ENCODE measurements at places on chromosomes 6 and 20.

DNA sequence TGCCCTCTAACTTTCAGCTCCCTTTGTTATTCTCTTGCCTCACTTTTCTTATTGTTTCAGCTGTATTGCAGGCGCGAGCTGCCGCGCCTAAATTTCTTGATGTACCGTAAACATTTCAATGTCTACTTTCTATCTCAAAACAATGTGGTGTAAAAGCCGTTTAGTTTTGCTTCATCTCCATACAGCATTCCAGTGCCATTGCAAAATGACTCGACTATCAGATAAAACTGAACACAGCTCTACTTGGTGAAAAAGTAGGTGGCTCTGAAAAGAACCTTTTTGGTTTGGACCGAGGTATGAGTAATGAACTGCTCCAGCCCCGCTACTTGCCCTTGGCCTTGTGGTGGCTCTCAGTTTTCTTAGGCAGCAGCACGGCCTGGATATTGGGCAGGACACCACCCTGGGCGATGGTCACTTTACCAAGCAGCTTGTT lies 74.6 kb downstream of the OR2B2 start:
- no peak for DNase-seq

- no peak for DNase-seq
Measured at GRCh38 chr20:63102721-63103375, 96.1 kb upstream of the BHLHE23 start.

DNA sequence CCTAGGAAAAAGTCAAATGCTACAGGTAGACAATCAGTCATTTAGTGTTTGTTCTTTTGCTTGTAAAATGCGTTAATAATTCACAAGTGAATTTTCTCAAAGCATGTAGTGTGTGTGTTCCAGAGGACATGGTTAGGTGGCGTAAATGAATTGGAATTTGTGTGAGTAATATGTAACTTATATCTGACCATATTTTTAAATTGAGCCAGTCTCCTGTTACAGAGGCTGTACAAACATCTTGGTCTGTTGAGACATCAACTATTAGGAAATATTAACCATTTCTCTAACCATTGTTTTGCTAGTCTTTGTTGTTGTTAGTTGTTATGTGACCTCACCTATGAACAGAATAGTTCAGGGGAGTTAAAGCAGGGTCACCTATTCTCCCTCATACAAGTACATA lies 22.7 kb downstream of the MCM8 start:
- DNase-seq: no peak

DNA sequence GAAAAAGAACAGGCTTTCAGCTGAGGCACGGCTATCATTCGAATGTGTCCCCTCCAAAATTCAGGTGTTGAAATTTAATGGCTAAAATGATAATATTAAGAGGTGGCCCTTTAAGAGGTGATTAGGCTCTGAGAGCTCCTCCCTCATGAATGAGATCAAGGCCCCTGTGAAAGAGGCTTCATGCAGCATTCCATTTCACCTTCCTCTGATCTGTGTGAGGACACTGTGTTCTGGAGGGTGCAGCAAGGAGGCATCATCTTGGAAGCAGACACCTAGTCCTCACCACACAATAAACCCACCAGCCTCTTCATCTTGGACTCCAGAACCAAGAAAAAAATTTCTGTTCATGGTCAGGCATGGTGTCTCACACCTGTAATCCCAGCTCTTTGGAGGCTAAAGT lies 56.4 kb downstream of the PPP1R14C start:
- DNase-seq: no peak

DNA sequence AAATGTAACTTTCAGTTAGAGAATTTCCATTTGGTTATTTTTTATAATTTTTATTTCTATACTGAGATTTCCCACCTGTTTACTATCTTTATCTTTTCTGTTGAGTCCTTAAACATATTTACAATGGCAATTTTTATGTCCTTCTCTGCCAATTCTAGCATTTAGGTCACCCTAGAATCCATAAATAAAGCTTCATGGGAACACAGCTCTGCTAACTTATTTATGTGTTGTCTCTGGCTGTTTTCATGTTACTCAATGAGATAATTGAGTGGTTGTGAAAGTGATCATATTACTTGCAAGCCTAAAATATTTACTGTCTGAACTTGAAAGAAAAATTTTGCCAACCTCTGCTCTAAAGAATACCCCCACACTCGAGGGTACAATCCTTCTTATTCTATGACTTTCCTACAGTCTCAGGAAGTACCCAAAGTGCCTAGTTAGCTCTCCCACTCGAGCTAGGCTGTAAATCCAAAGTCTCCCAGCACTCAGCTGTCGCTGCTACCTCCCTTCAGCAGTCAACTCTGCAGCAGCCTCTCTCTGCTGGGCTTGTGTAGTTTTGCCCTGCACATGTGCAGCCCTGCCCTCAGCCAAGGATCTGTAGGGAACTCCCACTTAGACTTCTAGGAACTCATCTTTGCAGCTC lies 53.5 kb upstream of the GCLC start:
- DNase-seq: no peak

- DNase-seq: no peak
Measured at GRCh38 chr6:13517116-13517515, 29.7 kb upstream of the GFOD1 start.

DNA sequence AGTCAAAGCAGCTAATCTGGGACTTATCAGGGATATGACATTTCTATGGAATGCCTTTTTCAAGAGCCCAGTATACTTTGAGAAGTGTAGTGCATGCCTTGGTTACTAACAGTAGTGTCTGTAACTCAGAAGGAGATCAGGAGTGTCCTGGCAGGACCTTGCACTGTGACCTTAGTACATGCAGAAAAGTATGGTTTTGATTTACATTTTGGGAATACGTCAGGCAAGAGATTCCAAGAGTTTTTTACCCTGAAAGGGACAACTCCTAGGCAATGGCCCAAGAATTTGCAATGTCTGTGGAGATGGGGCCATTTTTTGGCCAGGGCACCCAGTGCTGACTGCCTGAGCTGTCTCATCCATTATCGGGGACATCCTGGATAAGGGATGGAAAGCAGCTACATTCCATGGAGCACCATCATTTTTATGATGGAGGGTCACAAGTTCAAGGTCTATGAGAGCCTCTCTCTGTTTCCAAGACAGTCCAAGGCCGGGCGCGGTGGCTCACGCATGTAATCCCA lies 80.2 kb downstream of the FAM50B start:
- DNase-seq: no peak

GRCh38 chr6:148943451-148943850 lies 196.6 kb downstream of the UST start:
- DNase-seq: no peak

- no peak for DNase-seq
Measured at GRCh38 chr6:36350681-36351571, 14.2 kb upstream of the BNIP5 start.

- no peak for DNase-seq
Measured at GRCh38 chr6:14008809-14009208, 84.1 kb downstream of the RNF182 start.

DNA sequence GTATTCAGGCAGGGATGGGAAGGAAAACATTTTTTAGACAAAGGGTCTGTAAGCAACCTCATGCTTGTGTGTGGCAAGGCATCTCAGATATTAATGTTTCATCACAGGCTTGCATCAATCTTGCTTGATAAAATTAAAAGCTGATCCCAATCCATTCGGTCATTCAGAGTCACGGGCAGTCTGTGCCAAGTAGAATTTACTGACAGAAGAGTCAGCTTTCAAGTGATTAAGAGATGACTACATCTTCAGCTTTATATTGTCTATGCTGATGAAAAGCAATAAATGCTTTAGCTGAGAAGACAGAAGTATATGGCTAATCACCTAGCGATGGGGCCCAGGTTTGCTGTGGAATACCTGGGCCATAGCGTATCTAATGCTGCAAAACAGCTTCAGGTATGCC lies 3.5 kb downstream of the PLEKHG1 start:
- no peak for DNase-seq

DNA sequence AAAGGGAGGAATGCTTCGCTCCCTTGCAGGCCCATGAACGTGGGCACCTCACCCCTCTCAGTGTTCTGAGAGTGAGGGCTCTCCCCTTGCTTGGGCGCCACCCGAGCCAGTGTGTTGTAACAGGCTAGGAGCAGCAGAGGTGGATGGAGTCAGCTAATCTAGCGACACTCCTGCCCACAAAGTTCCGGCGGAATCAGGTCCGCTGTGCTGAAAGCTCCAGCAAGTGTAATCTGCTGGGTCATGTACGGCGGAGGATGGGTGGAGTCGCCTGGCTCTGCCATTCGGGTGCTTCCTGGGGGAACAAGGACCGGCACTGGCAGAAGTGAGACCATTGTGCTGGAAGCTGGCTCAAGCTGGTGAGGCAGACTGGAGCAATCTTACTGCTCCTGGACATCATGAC lies 1310.1 kb downstream of the EPHA7 start:
- no peak for DNase-seq

- DNase-seq: no peak
Measured at GRCh38 chr6:89596484-89596883, 42.1 kb downstream of the LYRM2 start.

DNA sequence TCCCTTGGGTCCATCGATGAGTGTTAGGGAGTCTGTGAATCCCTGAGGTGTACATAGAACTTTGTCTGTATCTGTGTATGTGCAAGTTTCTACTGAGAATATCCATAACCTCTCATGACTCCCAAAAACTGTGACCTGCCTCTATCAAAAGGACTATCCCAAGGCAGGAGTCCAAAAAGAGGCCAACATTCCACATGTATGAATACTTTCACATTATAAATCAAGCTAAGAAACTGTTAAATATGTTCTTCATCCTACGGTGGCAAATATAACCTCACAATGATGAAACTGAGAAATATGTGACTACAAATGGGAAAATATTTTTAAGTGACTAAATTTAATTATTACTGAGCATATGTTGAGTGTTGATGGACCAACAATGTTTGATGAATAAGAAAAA lies 16.1 kb upstream of the STX11 start:
- DNase-seq: no peak

DNA sequence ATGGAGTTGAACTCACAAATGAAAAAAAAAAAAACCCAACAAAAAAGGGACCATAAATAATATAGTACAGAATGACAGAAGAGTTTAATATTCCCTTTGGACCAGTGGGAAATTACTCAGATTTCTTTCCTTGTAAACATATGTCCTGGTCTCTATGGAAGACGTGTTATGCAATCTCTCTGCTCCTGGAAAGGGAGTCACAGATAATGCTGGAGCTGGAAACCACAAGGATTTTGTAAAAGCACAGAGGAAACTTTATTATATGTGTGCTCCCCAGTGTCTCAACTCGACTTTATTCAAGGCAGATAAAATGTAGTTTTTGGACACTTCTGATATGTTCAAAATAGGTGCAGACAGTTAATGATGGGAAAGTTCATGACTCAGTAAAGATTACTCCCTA lies 88.1 kb upstream of the ZFP64 start:
- no peak for DNase-seq

GRCh38 chr6:151310852-151311767 lies 71.3 kb downstream of the AKAP12 start:
- no peak for DNase-seq

DNA sequence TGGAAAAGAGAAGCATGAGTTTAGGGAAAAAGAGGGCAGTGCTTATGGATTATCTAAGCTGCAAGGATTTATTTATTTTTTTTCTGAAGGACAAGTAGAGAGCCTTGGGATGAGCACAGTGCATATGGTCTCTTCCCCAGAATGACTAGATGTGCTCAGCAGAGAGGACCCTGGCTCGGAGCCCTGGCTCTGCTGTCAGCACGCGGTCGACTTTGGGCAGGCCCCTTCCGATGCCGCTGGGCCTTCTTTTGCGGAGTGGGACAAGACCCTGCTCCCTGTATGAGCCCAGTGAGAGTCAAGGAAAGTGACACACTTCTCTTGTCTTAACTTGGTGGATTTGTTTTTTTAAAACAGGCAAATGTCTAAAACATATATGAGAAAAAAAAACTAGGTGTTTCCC lies 51.4 kb downstream of the LRRC1 start:
- DNase-seq: no peak

DNA sequence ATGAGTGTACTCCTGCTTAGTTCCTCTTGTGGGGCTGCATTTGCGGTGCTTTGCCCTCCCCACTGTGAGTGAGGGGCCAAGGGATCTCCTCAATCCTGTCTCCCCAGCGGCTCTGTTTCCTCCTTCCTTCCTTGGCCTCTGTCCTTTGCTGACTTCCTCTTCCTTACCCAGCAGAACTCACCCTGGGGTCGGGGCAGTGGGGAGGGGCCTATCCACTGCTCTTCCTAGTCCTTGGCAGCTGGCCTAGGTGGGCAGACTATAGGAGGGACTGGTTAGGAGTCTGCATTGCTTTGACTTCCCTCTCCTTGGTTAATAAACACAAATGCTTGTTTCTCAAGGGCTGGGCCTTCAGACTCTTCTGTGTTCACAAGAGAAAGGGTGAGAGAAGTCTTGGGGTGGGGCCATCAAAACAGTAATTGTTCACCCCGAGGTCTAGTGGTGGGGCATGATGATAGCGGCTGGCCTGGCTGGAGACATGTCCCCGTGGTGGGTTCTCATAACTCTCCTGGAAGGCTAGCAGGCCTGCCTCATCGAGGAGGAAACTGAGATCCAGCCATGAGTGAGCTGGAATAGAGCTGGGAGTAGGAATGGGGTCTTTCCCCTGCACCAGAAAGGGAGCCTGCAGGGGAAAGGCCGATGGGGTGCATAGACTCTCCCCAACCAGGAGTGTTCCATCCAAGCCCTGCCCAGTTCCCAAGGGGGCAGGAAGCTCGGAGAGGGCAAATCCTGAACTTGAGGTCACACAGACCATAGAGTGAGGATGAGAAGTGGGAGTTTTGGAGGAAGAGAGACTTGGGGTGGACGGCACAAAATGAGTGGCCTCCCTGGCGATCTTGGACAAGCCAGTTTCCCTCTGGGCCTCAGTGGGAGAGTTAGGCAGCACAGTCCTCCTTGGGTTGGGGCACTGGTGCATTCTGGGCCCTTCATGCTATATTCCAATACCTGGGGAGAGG lies 12.7 kb downstream of the FAM110A start:
- no peak for DNase-seq

DNA sequence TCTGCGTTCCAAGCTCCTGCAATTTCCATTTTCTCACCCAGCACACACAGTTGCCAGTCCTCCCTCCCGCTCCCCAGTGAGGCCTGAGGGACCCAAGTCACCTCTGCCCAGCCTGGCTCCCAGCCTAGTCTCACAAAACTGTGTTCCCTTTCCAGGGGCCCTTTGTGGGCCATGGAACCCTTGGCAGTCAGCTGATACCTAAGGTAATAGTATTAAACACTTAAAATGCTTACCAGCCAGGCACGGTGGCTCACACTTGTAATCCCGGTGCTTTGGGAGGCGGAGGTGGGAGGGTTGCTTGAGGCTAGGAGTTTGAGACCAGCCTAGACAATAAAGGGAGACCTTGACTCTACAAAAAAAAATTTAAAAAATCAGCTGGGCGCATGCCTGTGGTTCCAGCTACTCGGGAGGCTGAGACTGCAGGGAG lies 3.2 kb upstream of the RBM38 start:
- DNase-seq: no peak

GRCh38 chr6:118959903-118960302 lies 24.9 kb upstream of the MCM9 start:
- DNase-seq: no peak

DNA sequence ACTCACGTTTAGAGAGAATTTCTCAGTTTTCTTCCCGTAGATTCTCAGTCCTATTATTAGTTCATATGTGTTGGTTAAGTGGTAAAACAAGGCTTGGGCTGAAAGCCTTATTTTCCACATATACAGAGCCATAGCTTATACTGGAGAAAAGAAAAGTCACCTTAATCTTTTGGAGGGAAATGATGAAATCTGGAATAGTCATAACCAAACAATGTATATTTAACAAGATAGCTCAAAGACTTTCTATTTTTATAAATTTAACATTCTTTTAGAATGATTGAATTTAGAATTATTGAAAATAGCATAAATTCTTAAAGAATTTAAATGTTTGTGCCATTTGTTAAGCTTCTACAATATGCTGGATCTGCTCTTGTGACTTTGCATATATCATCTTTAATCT lies 85.8 kb downstream of the CDKAL1 start:
- DNase-seq: no peak

- DNase-seq: no peak
Measured at GRCh38 chr6:119895626-119896025, 546.1 kb upstream of the MAN1A1 start.
